ENCODE measurements at places on chromosomes 2 and 18.

- DNase-seq: no peak
Measured at GRCh38 chr2:7826656-7827055, 855.2 kb upstream of the ID2 start.

- no peak for DNase-seq
Measured at GRCh38 chr18:71831039-71831438, 713.1 kb downstream of the CBLN2 start.

DNA sequence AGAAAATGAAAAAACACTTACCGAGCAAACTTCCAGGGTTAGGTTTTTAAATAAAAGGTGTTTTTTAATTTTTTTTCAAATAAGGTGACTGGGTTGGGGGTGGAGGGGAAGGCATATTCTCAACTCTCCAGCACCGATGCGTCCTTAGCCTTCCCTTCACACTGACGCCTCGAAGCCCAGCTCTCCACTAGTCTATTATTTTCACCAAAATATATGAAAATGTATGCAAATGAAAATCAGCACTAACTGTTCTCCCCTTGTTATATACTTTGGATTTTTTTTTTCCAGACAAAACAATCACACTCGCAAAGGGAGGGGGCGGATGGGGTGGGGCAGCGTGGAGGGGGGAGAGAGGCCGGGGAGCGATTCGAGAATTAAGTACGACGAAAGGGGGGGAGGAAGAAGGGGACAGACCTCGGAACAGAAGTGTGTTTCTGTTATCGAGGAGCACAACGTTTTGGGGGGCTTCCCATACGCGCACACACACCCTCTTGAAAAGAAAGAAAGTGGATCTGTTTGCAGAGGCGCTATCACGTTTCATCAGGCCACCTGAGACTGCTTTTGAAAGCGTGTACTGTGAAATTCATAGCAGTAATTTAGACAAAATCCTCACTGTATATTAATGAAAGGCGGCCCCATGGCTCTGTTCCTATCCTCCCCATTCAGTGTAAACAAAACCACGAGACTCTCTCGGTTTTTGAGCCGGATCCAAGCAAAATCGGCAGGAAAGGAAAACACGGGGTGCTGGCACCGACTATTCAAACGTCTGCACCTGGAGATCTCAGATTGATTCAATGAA, 2.4 kb upstream of the POU3F3 start:
- no peak for DNase-seq

DNA sequence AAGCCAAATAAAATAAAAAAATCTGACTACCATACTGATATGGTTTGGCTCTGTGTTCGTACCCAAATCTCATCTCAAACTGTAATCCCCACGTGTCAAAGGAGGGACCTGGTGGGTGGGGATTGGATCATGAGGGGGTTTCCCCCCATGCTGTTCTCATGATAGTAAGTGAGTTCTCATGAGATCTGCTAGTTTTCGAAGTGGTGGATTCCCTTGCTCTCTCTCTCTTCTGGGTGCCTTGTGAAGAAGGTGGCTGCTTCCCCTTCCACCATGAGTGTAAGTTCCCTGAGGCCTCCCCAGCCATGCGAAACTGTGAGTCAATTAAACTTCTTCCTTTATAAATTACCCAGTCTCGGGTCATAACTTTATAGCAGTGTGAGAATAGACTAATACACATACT, 123.8 kb upstream of the WDSUB1 start:
- no peak for DNase-seq

DNA sequence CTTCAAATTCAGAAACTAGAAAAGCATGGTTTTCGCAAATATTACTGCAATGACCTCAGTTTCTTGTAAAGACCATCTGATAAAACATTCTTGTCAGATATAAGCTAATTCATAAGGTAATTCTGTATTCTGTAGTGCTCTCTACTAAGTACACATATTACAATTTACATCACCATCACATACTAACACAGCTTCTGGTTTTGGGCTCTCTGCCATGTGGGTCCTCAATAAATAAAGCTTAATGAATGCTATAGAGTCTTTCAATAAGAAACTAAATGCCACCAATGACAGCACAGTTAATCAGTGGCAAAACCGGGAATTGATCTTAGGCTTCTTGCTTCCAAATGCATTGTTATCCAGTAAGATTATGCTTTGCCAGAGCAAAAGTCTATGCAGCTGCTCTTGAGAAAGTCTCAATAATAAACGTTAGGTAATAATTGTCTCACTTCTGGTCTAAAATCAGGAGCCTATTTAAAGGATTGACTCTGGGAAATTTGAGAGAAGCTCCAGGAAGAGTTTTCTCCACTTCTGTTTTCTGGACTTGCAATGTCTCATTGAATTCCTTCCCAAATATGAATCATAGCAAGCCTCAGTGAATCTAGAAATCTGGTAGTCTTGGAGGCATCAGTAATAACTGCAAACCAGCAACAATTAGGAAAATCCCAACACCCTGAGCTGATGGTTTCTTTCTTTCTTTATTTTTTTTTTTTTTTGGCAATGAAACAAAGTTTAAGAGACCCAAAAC, 67.9 kb upstream of the RAPGEF4 start:
- DNase-seq: peak; percentile 52

DNA sequence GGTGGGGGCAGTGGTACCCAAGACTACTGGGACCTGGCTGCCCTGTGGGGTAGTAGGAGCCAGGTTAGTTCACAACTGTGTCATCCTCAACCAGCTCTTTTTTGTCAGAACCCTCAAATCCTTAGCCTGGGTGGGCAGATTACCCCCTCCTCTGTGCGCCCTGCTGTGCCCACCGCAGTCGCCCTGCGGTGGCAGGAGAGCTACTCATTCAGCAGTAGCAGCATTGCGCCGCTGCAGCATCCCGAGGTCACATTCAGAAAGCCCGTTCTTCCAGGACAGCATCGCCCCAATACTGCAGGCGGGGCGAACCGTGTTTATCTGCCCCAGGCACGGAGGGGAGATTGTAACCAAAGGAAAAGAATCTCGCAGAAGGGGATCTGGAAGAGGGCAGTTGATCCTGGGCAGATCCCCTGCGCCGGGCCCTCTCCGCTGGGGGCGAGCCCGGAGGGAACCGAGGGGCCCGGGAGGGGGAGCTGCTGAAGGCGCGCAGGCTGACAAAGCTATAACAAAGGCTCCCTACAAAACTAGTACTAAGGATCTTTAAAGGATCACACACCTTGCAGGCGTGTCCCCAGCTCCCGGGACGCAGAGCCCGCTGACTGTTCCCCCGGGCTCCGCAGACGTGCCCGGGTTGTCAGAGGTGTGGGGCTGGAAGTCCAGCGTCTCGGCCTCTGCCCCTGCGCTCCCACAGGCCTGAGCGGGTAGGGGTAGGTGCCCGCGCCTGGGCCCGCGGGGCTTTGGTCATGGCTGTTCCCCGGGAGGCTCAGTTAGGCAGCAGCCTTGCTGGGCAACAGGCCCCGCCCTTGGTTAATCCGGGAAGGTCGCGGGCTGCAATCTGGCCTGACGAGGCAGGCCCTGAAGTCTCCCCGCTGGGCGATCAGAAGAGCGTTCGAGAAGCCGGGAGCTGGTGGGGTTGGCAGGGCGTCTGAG, 13.2 kb downstream of the POU3F3 start:
- no peak for DNase-seq

DNA sequence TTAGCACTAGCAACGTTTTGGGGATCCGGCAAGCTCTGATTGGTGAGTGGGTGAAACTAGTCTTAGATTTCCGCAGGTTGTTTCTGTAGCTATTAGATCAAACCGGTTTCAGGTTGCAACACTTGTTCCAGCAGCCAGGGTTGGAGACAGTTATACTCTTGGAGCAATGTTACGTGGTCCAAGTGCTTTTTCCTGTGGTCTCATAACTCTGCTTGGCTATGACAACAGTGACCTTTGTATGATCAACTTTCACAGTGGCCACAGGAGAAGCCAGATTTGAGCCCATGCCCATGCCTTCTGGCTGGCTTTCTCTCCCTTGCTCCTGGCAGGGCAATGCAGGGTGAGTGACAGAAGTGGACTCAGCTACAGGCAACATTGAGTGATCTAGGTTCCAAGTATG, 84.5 kb upstream of the TAF1B start:
- no peak for DNase-seq

DNA sequence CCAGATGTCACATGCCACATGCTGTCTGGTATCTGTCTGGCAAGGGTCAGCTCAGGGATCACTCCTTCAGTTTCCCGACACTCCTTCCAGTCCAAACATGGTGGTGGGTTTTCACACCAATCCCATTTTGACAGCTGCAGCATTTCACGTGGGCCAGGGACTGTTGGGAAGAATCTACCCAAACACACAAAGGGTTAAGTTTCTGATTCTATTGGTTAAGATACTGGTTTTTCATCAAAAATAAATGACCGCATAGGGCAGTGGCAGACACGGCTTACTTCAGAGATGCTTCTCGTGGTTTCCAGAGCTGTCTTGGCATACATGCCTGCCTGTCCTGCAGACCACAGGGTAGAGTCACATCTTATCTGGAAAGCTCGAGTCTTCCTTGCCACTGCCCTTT, 79.7 kb downstream of the PSMG2 start:
- DNase-seq: no peak

Data from EH (cell line).